ENCODE measurements at places on chromosomes 12 and 14. TPM values are rescaled to one million over a fixed set of nuclear protein-coding genes. Genes with fewer than 3 reads are reported as not detected.

STYK1 gene
- 4.8 TPM for total RNA-seq

DNA sequence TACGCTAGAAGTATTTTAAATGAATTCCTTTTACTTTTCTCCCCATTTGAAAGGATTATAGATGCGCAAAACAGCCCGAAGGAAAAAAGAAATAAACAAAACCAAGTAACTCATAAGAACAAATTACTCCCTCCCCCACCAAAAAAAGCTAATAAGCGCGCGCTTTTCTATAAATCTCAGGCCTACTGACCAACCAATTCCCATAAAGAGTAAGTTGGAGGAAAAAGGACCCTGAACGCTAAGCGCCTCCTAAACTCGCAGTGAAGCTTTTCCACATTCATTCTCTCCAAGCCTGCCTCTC, 588 bp downstream of the MBIP start:
- DNase-seq, result no peak

DNA sequence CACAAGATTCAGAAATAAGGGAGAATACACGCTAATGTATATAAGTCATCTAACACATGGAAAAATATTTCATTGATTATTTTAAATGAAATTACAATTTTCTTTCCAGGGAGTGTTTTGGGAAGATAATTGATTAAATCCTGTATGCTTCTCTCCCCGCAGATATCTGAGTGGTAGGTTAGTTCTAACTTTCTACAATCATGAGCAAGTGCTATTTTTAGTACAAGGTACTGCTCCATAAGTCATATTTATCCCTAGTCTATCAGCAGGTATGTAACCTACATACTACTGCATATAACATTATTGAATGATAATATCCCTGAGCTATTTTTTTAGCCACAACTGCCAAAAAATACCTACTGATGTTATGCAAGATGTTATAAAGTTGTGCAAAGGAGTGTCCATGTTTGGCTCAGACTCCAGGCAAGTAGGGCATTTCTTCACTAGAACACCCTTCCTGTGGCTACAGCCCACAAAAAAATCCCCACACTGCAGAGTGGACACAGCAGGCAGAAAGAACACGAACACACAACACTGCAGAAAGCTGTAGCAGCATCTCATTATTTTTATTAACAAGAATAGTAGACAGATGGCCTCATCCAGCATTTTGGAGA, 87.0 kb downstream of the SEC23A start:
- DNase-seq, result no peak

DNA sequence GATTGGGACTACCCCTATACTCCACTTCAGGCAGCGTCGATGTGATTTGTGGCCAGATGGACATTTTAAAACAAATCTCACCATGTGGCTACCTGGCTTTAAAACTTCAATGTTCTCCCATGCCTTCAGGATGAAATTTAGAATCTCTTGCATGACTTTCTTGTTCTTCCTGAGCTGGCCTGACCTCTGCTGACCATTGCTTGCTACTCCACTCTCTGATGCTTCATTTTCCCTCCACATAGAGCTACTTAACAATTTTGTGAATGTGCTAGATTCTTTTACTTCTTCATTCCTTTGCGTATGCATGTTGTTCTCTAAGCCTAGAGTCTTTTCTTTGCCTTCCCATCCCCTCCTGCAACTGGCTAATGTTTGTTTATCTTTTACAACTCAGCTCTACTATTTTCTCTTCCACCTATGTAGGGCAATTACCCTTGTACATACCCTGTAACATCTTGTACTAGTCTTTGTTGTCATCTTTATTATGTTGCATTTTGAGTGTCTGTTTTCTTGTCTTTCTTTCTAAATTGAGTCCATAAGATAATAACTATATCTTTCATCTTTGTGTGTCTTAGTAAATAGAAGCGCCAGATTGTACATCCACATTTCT, 41.2 kb downstream of the YLPM1 start:
- DNase-seq, result peak; percentile 28

PAX9 gene
- total RNA-seq, result 0.34 TPM

LMO3 gene
- not detected for total RNA-seq

DNA sequence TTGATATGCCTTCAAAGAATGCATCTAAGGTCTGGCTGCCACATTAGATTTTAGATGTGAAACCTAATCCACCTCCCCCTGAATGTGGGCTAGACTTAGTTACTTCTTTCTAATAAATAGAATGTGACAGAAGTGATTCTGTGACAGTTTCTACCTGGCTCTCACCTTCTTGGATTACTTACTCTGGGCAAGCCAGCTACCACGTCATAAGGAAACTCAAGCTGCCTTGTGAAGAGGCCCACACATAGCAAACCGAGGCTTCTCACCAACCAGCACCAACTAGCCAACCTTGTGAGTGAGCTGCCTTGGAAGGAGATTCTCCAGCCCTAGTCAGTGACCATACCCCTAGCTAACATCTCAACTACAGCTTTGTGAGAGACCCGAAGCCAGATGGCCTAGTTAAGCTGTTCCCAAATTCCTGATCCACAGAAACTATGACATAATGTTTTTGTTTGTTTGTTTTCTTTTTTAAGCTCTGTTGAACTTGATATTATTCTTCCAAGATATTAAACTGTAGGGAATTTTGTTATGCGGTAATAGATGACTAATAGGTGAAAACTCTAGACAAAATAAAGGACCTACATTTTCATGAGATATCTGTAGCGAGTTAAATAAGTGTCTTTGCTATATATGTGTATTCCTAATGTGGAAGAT, 6.2 kb downstream of the GPR19 start:
- DNase-seq, result no peak

TSPAN8 gene
- total RNA-seq, result not detected

- DNase-seq, result no peak
Measured at GRCh38 chr12:76123259-76124212, 39.1 kb upstream of the NAP1L1 start.

DNA sequence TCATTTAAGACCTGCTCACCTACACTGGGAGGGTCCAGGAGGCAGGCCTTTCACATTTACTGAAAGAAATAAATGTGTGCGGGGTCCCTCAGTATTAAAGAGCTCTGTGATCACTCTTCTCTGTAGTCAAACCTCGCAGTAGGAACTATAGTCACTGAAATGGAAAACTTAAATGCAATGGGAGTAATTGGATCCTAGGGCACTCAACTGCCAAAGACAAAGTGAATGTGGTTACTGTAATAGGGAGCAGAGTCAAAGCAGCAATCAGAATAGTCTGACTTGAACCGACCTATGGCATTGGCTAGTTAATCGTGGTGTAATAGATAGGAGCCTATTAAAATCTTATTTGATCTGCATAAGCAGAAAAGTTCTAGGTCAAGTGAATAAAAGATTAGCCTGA, 26.6 kb upstream of the DYRK2 start:
- no peak for DNase-seq

- DNase-seq, result no peak
Measured at GRCh38 chr14:20781803-20782202, 735 bp downstream of the RNASE6 start.

DNA sequence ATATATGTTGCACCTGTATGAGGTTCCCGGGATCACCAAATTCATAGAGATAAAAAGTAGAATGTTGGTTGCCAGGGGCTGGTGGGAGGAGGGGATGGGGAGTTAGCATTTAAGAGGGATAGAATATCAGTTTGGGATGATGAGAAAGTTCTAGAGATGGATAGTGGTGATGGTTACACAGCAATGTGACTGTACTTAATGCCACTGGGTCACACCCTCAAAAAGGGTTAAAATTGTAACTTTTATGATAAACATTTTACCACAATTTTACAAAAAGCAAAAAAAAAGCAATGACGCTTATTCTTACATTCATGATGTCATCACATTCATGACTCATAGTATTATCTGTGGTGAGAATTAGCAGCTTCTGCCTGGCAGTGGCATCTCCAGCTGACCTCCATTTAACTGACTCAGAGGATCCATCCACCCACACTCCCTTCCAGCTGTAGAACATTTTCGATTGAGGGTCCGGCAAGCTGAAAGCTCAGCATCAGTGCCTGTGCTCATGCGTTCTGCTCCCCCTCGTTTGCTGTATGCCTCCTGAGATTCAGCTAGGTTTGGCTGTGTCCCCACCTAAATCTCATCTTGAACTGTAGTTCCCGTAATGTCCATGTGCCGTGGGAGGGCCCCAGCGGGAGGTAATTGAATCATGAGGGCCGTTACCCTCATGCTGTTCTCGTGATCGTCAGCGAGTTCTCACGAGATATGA, 64.8 kb upstream of the TMEM260 start:
- DNase-seq, result no peak

BHLHE41 gene
- 70.0 TPM for total RNA-seq

DNA sequence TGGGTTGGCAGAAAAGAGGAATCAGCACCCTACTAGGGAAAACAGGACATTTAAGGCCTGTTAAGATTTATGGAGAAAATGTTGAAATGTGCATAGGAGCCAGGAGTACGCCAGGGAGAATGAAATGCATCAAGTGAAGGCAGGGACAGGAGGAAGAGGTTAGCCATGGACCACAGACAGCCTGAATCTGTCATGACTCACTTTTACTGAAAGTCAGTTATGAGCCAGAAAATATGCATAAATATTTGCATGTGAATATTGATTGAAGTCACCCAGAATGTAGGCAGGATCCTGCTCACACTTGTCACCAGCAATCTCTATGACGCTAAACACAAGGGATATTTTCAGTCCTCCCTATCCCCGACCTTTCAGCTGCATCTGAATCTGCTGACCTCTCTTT, 25.1 kb upstream of the CDK17 start:
- DNase-seq, result no peak

GRCh38 chr12:71702590-71702989, 16.7 kb downstream of the TMEM19 start:
- no peak for DNase-seq

- DNase-seq, result no peak
Measured at GRCh38 chr12:104494137-104494792, 37.5 kb downstream of the CHST11 start.

OTOGL gene
- total RNA-seq, result not detected

DNA sequence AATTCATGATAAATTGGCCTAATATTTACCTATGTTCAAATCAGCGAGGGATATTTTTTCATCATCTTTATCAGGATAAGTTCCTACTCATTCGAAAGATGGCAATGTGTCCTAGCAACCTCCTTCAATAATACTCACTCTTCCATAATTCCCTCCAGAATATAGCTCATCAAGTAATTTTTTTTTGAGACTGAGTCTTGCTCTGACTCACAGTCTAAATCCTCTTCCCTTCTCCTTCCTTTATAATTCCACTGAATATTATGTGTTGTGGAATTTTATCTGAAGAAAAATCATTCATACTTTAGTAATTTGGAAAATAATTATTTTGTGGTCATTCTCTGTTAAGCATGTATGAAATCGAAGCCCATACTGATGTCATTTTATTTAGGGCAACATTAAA, 663.8 kb downstream of the FLRT2 start:
- no peak for DNase-seq

TRHDE gene
- 36.2 TPM for total RNA-seq

DTX3 gene
- 9.6 TPM for total RNA-seq

TOMM20L gene
- not detected for total RNA-seq

- no peak for DNase-seq
Measured at GRCh38 chr12:89345830-89346740, 6.2 kb downstream of the DUSP6 start.

- DNase-seq, result peak; percentile 69
Measured at GRCh38 chr12:66693901-66694513, 15.1 kb upstream of the GRIP1 start.

DNA sequence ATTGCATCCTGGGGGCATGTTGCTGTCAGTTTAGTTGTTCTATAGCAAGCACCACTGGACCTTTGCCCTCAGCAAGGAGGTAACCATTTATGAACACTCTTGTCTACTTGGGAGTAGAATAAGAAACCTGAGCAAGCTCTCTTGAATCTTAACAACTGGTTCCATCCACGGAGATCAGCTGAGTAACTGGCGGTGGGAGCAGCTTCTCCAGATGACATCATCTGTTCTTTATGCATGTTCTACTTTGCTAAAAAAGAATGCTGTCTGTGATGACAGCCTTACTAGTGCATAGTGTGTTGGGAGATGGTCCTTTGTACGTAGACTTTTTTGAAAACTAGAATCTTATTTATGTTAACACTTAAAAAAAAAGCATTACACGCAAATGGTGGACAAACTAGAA, 17.7 kb downstream of the SLC4A8 start:
- no peak for DNase-seq

TUBA1C gene
- total RNA-seq, result 799 TPM

DNA sequence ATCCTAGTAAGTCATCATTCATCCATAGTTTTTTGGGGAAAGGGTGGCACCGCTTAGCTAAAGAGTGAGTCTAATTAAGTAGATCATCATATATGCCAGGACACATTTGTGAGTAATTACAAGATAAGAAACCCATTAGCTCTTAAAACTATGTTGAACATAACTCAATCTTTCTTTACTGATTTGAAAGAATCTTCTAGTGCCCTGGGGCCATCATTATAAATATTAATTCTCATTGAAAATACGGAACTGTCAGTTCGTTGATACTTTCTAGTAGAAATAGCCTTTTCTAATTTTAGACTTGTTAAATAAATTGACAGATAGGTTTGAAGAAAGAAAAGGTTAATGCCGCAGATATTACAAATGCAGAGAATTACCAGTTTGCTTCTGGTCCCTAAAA, 312.6 kb downstream of the NELL2 start:
- DNase-seq, result no peak

DNA sequence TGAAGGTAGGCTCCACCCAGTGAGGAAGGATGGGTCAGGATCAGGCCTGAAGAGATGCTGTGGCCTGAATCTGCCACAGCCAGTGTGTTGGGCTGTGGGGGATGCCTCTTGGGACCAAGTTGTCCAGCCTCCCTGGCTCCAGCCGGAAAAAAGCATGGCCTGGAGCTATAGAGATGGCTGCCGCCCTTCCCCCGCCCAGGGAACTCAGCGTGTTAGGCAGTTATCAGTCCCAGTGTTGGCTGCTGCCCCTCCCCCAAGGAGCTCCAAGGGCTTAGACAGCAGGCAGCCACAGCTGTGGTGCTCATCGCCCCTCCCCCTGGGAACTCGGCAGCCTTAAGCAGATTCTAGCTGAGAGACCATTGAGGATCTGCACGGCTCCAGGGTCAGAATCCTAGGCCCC, 158.0 kb downstream of the CAPZA3 start:
- DNase-seq, result no peak

DNA sequence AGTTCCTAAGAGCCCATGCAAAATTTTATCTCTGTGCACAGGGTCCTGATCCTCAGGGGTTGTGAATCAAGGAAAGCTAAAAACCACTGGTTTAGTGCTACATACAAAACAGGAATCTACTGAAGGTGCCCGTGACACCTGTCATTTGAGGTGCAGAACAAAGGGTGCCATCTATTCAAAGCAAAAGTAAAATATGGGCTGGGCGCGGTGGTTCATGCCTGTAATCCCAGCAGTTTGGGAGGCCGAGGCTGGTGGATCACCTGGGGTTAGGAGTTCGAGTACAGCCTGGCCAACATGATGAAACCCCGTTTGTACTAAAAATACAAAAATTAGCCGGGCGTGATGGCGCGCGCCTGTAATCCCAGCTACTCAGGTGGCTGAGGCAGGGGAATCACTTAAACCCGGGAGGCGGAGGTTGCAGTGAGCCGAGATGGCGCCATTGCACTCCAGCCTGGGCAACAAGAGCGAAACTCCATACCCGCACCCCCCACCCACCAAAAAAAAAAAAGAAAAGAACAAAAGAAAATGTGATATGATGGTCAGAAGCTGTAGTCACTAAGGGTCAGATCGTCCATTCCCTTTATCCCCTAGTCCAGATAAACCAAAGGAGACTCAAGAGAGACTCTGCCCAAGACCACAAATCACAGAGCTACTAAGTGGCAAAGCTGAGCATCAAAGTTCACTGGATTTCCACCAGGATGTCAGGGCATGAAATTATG, 3.4 kb downstream of the PPTC7 start:
- DNase-seq, result no peak

OR6C2 gene
- not detected for total RNA-seq

PLXNC1 gene
- total RNA-seq, result not detected
